NCI-H187 treated with DMSO at 0.1 percent for 48 hours (cell line): ENCODE measurements at places on chromosomes 2 and 18.

GRCh38 chr18:68740966-68741365 lies 26.1 kb upstream of the TMX3 start:
- DNase-seq = no peak

- no peak for DNase-seq
Measured at GRCh38 chr2:11159574-11160170, 4.4 kb downstream of the SLC66A3 start.

DNA sequence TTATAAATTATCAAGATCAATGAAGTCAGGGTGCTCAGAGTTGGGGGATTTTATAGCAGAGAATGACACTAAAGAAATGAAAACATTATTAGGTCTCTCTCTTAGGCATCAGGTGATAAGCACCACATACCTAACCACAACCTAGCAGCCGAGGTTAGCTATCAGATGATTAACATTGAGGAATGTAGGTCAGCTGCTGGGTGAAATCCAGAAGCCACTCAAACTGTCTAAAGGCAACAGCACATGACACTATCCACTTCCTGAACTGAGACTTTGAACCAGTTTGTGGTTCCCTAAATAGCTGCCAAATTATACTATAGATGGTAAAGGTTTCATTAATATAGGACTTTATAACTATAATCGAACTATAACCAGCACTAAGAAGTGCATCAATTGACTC lies 4.7 kb downstream of the EPG5 start:
- no peak for DNase-seq

GRCh38 chr2:26471289-26471688 lies 6.6 kb downstream of the OTOF start:
- no peak for DNase-seq

DNA sequence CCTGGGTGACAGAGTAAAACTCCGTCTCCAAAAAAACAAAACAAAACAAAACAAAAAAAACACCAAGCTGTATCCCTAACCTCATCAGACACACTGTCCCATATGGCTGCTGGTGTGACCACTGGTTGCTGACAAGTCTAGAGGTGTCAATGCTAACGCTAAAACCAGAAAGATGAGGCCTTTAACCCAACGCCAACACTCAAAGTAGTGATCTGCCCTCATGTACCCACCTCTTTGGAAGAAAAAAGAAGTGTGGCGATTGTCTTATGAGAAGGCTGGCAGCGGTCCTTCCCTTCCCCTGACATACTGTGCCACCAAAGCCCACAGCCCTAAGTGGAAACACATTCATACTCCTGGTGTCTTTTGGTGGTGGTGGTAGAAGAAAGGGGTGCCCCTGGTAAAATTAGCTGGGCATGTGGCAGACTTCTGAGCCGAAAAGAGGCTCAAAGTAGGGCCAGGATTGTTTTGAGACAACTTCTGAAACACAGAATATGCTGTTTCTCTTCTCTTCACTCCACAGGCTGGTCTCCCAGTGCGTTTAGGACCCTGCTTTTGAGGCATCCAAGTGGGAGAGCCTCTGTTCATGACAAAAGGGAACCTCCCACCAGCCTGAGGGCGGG lies 9.8 kb downstream of the SERTAD2 start:
- DNase-seq = no peak

GRCh38 chr2:145593991-145594614 lies 1074.2 kb upstream of the ZEB2 start:
- no peak for DNase-seq

DNA sequence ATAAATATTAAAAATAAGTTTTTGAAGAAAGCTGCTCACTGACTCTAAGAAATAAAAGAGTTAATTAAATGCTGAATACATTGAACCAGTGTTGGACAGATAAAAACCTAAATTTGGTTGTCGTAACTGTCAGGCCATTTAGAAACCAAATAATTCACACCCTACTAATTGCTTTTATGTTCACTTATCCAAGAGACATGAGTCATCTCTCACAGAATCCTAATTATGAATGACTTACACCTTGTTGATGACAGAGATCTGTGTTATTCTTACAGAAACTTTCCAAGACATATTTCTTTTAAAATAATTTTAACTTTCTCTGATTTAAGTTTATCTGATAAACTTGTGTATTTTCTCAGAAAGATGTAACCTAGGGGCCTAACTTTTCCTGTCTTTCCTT lies 250.7 kb downstream of the IKZF2 start:
- no peak for DNase-seq

GRCh38 chr18:34514238-34514637 lies 195.9 kb upstream of the DTNA start:
- DNase-seq = no peak

GRCh38 chr18:78857314-78858150 lies 122.1 kb upstream of the SALL3 start:
- no peak for DNase-seq

- no peak for DNase-seq
Measured at GRCh38 chr2:70888923-70889715, 46.6 kb upstream of the ATP6V1B1 start.

- no peak for DNase-seq
Measured at GRCh38 chr2:215417400-215417951, 18.4 kb downstream of the FN1 start.

- DNase-seq = no peak
Measured at GRCh38 chr2:237218756-237219155, 133.1 kb downstream of the COPS8 start.

GRCh38 chr2:241620419-241620769 lies 16.6 kb downstream of the THAP4 start:
- DNase-seq = no peak

DNA sequence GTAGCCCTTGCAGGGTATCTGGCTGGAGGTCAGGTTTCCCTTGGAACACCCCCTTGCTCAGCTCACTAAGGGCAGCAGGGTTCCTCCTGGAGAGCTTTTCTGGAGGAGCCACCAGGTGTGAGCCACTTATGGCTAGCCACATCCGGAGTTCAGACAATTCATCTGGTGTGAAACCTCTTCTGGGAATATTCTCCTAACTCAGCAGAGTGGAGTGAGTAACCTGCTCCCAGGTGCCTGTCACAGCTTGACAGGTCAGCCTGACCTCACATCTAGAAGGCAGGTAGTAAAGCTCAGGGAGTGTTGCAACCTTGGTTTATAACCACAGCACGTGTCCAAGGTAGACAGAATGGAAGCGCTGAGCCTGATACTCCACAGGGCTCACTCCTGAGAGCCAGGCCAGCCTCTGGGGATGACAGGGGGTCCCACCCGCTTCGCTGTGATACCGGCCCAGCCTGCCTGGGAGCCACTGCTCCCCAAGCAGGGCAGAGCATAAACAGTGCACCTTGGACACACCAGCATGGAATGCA lies 62.6 kb upstream of the TGFA start:
- peak; percentile 87 for DNase-seq

DNA sequence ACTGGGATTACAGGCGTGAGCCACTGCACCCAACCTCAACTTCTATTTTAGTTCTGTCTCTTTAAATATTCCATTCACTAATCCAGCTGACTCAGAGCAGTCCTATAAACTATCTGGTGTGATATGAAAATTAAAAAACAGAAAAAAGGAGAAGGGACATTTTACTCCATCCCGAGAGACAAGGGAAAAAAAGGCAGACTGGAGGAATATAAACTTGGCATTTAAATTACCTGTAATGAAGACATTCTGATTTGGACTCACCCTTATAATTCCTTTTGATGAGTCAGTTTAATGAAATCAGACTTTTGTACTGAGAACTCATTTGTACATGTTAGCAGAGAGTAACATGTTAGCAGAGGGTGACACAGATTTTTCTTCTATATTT lies 74.8 kb upstream of the RIOK3 start:
- no peak for DNase-seq

- DNase-seq = no peak
Measured at GRCh38 chr2:71893646-71894045, 254.0 kb downstream of the CYP26B1 start.

DNA sequence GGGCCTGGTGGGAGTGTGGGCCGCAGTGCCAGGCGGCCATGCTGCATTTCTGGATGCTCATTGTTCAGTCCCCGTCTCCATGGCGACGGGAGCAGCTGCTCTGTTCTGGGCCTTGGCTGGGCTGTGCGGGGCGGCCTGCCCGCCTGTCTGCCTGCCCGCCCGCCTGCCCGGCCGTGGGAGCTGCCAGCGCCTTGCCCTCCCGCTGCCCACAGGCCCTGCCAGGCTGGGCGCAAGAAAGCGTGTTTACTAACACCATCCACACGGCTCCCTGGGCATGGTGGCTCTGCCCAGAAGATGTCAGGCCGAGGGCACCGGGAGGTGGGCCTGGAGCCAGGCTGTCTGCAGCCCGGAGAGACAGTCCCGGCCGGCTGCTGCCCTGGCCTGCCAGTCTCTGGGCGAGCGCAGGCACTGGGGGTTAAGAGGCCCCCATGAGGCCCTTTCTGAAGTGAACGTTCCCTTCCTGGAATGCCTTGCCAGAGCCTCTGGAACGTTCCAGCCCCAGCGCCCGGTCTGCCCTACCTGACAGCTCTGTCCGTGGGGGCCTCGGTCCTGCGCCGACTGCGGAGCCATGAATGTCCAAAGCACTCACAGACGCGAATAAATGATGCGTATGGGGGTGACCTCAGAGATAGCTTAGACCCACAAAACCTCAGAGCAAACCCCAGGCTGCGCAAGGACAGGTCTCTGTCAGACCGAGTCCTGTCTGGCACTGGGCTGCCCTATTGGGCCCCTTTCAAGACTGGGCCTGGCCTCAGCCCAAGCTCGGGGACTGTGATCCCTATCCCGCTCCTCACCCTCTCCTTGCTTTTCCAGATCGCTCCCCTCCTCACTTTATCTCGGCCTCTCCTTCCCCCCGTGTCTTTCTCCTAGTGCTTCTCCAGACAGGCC lies 44.3 kb downstream of the MYCN start:
- no peak for DNase-seq

GRCh38 chr2:37637985-37638384 lies 33.5 kb downstream of the CDC42EP3 start:
- no peak for DNase-seq

- no peak for DNase-seq
Measured at GRCh38 chr2:22078701-22079100, 954.9 kb downstream of the TDRD15 start.

DNA sequence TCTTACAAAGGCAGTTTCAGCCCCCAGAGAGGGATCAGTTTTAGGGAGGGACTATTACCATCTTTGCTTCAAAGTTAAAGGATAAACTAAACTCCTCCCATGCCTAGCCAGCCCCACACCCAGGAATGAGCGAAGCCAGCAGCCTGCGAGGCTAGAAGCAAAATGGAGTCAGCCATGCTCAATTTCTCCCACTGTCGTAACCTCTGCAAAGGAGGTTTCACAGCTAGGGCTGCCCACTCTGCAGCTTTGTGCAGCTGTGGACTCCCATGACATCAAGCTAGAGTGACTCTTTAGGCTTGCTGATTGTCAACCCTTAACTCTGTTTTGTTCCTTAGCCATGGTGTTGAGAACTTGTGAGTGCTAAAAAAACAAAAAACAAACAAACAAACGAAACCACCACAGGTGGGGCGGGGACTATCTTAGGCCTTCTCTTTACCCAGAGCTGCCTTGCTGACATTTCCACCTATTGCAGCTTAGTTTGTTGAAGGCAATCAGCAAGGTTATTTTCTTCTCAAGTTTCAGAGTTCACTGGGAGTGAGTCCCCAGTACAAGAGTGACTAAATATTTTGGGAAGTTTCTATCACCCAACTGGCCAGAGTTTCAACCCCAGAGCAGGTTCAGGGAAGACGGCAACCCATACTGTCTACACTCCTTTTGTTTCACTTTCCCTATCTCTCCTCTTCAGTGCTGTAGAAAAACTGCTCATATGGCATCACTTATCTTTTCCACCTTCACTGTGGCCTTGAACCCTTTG lies 592.1 kb downstream of the XIRP2 start:
- DNase-seq = no peak

DNA sequence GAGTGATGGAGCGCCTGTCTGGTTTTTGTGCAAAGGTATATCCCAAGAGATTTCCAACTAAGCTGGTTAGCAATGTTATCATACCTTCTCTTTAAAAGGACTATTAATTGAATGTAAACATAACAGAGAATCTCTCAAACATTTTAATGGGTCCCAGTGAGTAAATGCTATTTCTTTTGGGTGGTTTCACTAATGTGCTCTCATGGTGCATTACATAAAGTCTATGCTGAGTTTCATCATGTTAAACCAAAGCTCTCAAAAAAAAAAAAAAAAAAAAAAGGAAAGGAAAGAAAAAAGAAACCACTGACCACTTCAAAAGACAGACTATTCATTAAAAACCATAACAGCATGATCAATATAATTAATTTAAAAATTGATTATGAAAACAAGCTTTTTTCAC lies 119.1 kb upstream of the SCN1A start:
- DNase-seq = no peak

- no peak for DNase-seq
Measured at GRCh38 chr2:46798041-46798440, 117.6 kb downstream of the MCFD2 start.

DNA sequence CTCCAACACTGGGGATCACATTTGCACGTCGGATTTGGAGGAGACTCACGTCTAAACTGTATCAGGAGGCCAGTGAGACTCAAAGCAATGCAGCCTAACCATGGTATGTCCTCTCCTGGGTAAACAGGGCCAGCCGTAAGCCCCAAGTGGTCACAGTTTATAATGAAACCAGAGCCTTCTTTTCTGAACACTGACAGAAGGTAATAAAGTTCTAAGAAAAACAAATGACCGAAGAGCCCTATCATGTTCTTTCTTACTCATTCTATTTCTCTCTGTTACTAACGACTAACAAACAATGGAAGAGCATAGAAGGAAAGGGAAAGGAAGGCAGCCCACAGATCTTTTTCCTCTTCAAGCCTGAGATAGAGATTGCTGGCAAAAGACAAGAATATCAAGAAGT lies 796.8 kb upstream of the SOX11 start:
- DNase-seq = no peak
